ENCODE measurements at places on chromosomes 1 and 21.

DNA sequence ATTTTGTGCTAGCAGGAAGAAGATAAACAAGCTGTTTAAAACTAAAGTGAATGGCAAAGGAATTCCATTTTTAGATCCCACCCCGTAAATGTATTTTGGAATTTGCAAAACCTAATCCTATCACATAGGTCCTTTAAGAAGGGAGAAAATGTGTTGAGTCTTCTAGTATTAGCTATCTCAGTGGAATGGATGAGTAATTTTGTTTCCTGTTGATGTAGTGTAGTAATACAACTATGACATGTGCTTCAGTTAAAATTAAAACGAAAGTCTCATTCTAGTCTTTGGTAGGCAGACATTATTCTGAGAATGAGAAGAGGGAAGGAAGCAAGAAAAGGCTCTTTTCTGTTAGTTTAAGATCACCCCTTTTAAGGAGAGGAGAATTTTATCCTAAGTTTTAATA lies 265.9 kb upstream of the C1orf105 start:
- peak; percentile 1 for DNase-seq

- DNase-seq, result no peak
These were observed 6.3 kb upstream of the CRYBG2 start for GRCh38 chr1:26359981-26360806.

DNA sequence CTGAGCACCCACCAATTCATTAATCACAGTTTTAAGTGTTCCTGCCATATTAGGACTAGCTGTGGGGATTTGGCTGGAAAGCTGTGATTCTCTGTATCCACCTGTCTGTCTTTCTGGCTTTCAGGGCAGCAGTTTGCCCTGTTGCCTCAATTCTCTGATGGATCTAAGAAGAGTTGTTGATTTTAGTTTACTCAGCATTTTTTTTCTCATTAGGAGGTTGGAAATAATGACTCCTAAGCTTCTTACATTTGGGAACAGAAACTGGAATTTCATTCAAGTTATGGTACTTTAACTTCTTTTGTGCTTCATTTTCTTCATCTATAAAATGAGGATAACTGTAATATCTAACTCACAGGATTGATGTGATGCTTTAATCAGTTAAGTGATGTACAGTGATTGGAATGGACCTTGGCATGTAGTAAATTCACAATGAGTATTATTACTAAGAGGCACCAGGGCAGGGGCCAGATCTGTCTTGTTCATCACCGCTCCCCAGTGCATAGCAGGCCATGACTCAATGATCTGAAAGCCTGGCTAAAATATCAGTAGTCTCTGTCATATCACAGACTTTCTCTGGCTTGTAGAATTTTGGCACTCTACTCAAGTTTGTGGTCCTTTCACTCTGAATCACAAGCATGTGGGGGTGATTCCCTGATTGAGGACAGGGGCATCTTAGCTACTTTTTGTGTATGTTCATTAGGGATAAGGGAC lies 51.4 kb upstream of the GREM2 start:
- DNase-seq, result no peak

GRCh38 chr1:204308023-204308628 lies 51.6 kb downstream of the PLEKHA6 start:
- DNase-seq, result no peak

DNA sequence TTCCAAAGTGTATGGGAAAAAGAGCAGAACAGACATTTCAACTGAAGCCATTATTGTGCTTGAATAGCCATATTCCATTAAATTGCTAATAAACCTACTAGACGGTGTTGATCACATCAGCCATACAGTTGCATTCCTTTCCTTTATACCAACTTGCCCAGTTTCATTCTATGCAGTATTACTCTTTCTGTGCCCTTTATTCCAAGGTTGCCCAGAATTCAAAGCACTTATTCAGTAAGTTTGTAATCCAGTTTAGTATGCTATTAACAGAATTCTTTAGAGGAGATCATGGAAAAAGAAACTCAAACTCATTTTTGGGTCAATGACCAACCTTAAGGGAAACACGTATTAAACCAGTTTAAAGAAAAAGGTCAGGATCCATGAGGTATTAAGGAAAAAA lies 89.5 kb downstream of the DDAH1 start:
- DNase-seq, result no peak

GRCh38 chr21:19878133-19878532 lies 1120.1 kb upstream of the NCAM2 start:
- no peak for DNase-seq

DNA sequence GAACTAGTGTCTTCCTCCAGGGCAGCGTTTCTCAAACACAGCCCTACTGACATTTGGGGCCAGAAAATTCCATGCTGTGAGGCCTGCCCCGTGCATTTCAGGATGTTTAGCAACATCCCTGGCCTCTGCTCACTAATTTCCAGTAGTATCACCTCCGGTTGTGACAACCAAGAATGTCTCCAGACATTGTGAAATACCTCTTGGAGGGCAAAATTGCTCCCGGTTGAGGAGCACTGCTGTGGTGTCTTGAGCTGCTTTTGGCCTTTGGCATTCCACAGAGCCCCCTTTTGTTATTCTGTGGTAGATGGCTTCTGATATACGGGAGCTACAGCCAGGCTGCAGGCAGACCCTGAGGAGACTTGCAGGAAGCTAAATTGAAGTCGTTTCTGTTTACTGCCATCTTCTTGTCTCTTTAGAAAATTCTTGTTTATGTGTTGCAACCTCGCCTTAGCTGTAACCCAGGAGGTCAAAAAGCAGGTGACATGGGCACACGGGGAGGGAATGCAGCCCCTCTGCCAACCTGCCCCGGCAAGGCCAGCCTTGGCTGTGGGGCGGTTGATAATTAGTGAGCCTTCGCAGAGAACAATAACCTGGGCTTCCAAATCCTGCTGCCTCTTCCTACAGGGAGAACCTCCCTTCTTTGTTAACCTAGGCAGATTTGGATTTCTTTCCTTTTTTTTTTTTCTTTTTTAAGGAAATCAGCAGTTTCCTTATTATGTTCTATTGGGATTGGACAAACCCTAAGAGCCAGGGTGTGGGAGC lies 74.7 kb upstream of the AKT3 start:
- DNase-seq, result no peak

- peak; percentile 61 for DNase-seq
These were observed 20.4 kb upstream of the RGS16 start for GRCh38 chr1:182624577-182624976.

DNA sequence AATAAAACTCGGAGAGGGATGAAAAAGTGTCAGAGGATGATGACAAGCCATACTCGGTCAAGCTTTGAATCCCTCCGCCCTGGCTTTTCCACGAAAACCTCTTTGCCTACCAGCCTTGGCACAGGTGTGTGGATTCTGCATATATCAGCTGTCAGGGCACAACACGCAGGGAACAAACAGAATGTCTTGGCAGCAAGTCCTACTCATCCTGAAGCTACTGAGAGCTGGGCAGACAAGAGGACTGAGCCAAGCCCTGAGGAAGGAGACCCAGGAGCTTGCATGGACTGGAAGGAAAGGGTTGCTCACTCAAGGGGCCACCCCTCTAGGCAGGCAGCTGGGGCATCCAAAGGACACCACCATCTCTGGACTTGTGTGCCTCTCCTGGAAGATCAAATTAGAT lies 132.4 kb downstream of the HMGB4 start:
- DNase-seq, result no peak

GRCh38 chr1:63893976-63894375 lies 120.2 kb downstream of the ROR1 start:
- DNase-seq, result no peak

GRCh38 chr1:39886757-39887231 lies 3.5 kb upstream of the TRIT1 start:
- no peak for DNase-seq

DNA sequence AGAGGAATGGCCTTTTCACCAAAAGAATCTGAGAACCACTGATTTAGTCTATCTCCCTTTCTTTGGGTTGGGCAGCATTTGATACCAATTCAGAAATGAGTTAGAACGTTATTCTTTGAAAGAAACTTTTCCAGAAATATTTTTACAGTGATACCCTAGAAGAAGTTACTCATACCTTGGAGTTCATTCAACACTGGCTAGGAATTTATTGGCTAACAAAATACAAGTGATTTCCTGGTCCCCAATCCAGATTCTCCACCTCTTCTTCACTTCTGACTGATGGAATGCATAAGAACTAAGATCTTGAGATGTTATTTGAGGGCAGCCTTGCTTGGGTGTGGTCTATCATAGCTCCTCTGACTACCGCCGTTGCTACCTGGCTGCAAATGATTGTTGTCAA lies 9.4 kb downstream of the C1orf162 start:
- DNase-seq, result no peak

GRCh38 chr1:34479731-34480130 lies 275.1 kb upstream of the GJB5 start:
- DNase-seq, result no peak

DNA sequence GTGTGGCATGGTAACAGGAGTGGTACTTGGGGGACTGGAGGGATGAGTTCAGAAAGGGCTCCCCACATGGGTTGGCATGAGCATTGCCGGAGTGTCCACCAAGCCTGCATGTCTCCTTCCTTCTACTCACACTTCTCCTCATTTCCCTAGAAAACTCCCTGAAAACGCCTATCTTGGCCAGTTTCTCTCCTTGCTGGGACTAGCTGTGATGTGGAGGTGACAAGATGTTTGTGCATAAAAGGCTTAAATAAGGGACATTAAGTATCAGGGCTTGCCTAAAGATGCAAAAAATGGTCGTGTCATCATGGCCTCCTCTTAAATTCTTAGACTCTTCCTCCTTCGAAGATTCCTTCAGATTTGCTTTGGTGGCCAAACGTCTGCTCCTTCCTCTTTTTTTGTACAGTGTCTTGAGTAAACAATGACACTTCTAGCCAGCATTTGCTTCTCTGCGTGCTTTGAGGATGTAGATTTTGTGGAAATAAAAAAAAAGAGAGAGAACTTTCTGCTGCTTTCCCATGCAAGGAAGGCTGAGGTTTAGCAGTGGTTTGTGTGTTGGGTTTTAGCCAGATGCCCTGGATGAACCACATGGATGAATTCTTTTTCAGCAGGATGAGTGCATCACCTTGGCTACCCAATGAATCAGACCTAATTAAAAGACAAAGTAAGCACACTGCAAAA lies 239.1 kb upstream of the IRF2BP2 start:
- peak; percentile 90 for DNase-seq

DNA sequence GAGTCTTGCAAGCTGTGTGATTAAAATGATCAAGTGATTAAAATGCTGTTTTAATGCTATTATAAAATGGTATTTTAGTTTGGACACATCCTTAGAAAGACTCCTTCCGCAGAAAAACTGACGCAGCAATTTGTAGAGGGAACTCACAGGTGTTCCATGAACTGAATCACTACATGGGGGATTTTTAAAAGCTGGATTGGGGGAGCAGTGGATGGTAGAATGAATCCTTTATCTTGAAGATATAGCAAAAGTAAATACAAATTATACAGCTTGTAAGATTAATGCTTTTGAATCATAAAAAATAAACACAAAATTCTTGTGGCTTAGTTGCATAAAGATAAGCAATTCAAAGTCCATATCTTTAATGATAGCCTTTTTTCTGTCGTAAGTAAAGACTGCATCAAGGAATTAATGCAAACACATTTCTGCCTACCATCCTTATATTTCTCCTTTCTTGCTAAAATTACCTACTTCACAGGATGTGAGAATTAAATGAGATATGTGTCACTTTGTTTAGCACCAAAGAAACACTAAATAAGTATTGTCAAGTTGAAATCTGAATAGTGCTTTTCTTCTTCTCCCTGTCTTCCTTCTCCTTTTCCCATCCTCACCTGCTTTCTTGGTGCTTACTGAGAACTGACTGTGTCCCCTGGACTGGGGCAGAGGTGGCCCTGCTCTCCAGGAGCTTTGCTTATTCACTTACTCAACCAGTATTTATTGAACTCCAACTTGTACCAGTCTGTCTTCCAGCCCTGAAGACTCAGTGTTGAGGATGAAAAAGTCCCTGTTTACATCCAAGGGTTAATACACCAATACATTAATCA lies 61.5 kb upstream of the F3 start:
- peak; percentile 31 for DNase-seq

DNA sequence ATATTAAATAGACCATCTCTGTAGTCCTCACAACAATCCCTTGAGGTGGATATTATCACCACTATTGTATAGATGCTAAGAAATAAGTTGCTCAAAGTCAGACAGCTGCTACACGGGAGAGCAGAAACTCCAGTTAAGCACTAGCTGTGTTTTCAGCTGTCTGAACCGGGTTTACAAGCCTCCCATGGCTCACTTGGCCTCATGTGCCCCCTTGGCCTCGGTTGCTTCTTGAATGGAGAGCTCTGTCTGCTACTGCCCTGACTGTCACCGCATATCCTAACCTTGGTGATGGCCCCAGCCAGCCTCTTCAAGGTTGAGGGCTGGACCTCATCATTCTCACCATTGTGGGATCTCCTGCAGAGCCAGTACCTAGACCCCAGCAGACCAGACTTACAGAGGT lies 123.4 kb downstream of the AK5 start:
- no peak for DNase-seq

DNA sequence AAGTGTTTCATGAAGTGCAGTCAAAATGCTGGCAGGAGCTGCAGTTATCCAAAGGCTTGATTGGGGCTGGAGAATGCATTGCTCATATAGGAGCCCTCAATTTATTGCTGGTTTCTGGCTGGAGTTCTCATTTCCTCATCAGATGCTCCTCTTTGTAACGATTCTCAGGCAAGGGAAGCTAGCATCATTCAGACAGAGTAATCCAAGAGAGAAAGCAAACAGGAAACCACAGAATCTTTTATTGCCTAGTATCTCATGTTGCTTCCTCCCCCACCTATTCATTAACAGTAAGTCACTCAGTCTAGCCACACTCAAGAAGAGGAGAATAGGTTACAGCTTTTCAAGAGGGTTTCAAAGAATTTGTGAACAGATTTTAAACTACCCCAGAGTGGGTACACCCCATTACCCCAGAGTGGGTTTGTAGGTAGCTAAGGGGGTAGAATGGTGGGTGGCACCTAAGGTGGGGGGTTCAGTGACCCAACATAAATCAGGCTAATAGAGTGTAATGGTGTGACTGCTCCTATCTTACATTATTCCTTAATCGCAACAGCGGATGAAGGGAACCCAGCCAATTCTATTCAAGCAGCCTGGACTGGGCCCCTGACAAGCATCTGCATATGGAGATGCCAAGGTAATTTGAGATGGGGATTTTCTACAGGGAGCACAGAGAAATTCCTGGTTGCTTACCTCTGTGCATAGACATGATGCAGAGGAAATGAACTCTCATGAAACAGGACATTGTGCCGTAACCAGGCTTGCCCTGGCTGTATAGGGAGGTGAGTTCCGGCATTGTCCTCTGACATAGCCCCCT lies 67.1 kb downstream of the KCNJ15 start:
- peak; percentile 78 for DNase-seq

GRCh38 chr1:45393718-45394302 lies 53.6 kb upstream of the MUTYH start:
- DNase-seq, result peak; percentile 92

GRCh38 chr21:45869121-45870007 lies 112.2 kb upstream of the COL6A1 start:
- DNase-seq, result no peak
